KG1 (cell line): ENCODE measurements at places on chromosomes 3 and 15.

DNA sequence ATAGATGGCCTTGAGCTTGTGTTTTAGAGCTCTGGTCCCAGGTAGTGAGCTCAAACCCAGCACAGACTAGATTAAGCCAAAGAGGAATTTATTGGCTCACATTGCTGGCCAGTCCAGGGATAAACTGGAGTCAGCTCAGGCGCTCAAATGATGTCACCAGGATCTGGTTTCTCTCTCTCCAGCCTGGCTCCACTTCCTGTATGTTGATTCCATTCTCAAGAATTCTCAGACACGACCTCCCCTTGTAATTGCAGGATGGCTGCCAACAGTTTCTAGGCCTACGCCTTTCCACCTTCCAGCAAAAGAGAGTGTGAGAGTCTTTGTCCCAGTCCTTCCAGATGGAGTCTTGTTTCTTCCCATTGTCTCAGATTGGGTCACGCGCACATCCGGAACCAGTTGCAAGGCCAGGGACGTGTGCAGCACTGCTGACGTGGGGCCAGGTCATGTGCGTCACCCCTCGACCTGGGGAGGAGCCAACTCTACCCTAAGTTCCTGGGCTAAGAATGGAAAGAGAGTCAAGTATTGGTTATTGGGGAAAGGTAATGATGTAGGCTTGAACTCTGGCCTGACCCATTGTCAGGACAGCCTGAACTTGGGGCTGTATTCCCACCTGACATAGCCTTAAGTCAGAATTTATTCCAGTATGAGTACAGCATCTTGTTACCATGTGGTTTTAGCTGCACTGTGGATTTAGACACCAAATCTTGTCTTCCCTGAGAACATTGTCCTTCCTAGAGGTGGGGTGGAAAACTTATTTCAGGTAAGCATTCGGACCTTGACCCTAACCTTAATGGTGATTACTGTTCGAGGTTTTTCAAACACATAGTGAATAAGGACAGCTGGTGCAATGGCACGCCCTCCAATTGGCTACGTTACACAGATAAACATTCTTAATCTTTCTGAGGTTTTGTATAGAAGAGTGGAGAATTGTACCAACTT is 31.6 kb downstream of the CACNA1D start:
- no peak for DNase-seq

- no peak for DNase-seq
Observed at GRCh38 chr15:78050826-78051225, 26.7 kb downstream of the TBC1D2B start.

DNA sequence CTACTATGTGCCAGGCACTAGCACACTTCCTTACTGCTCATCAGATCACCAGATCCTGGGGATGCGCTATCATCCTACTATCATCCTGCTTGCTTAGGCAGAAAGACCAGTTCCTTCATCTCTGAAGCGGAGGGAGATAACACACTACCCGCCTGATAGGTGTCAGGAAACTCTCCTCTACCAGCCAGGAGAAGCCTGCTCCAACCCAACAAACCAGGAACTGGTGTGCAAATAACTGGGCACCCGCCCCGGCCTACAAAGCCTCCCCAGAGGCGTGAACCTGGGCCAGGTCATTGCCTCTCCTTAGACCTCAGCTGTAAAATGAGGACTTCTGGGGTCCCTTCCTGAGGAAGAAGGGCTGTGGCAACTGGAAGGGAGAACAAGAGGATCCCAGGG is 61.5 kb downstream of the HOMER2 start:
- no peak for DNase-seq

DNA sequence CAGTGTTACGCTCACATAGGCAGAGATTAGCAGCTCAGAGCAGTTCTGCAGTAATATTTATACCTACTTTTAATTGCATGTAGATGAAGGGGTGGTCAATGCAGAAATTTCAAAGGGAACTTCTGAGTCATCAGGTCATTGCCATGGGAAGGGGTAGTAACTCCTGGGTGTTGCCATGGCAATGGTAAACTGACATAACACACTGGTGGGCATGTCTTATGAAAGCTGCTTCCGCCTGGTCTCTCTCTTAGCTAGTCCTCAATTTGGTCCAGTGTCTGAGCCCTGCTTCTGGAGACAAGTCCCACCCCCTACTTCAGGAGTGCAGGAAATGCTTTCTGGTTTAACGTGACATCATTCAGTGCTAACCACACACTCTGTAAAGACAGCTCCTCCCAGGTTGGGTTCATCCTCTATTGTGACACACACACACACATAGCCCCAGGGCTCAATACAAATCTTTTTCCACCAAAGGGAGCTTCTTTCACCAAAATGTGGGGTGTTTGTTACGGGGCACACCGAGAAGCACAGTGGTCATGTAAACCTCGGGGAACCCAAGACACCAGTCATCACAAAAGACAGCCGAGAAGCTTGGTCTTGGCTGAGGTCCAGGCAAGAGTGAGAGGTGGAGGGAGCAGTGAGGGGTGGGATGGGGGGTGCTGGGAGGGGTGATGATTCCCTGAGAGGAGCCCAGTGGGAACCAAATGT is 74.5 kb downstream of the TLE3 start:
- no peak for DNase-seq

DNA sequence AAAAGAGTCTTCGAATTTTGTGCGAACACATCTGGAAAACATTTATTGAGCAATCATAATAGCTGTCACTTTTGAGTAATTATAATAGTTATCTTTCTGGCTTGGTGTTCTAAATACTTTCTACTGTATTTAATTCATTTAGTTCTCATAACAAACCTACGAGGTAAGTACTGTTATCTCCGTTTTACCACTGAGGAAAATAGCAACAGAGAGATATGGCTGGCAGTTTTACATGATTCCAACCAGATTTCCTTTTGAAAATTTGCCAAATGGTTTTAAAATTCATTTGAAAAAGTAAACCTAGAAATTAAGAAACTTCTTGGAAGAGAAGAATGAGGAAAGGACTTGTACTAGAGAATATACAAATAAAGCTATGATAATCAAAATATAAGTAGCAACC is 37.3 kb upstream of the MGA start:
- DNase-seq = no peak
